Liver (tissue), 10 donors: ENCODE measurements at places on chromosomes 2 and 18.

DNA sequence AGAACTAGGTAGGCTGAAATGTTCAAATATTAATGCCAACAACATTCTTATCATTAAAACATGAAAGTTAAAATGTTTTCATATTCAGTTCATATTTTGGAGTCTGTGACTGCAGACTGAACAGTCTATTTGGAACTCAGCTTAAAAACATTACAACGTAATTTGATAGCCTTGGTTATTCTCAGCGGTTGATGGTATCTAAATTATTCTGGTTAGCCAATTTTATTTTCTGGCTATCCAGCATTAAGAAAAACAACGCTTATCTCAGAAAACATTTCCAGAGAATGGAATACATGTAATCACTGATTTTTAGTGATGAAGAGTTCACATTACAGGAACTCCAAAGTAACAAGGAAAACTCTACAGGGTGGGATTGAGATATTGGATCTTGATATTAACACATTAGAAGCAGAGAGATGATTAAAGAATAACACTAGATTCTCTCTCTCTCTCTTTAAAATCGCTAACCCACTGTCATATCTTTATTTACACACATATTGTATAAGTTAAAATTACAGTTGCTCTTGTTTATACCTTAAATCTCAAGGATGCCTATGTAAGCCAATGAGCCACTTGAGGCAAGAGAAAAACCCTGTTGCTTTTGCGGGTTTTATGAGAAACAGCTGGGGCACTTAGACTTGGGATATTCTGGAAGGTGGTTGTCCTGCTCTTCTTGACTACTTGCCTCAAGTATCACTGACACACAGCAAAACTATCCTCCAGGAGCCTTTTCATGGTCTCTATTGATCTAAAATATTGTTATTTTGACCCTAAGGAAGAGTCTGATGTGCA, 84.9 kb downstream of the ICOS start:
- no peaks in the 10 kb centered on the region for H3K27me3 ChIP-seq
- no peak overlapping the region for H3K27ac ChIP-seq
- H3K4me1 ChIP-seq: no peaks in the 10 kb centered on the region
- no peak overlapping the region for H3K4me3 ChIP-seq
- DNase-seq: no peak

GRCh38 chr18:48303883-48304282, 105.3 kb downstream of the ZBTB7C start:
- no peaks in the 10 kb centered on the region for H3K36me3 ChIP-seq
- H3K4me1 ChIP-seq: no peaks in the 10 kb centered on the region
- no peak overlapping the region for H3K27ac ChIP-seq
- no peak for DNase-seq

DNA sequence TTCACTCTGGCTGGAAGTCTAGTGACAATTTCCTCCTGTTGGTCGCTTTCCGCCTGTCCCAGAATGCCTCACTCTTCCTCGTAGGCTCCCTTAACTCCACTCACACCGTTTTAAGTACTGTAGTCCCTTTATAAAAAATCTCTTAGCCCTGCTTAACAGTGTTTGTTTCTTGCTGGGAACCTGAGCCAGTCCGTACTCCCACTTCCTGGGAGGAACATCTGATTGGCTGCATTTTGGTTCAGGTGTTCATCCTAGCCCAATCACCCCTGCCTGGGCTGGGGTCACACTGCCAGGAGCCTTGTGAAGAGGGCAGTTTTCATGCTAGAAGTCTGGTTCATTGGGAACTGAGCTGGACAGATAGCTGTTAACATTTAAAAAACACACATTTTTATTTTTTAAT, 25.6 kb upstream of the TOGARAM2 start:
- no peak for DNase-seq
- no peak overlapping the region for H3K4me3 ChIP-seq
- no peak overlapping the region for H3K27ac ChIP-seq

DNA sequence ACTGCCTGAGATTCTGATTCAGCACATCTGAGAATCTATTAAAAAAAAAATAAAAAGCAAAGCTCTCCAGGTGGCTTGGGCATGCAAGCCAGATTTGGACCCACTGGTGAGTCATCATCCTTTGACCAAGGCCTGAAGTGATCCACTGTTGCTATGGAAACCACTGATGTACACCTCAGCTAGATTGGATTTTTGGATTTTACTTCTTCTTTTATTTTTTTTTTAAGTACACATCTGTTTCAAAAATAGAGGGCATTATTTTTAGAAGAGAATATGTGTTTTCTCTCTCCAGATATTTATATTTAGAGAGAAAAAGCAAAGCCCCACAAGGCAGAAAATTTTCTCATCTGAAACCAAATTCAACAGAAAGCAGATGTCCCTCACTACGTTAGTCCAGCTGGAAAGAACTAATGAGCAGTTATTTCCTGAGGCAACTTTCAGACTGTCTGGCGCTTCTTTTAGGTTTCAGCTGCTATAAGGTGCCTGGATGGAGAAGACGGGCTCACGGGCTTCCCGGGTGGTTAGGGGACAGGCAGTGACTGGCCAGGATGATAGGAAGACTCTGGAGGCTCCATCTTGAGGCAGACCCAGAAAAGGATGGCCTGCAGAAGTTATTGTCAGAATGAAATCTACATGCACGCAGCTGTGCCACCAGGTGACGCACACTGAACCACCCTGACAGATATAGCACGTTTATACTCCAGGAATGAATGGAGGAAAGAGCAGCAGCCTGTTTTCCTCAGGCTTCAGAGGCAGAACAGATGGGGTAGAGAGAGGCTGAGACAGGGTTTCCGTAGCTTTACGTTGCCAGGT, 50.5 kb downstream of the MRPL35 start:
- no peak for DNase-seq
- no peak overlapping the region for H3K27ac ChIP-seq
- H3K36me3 ChIP-seq: no peaks in the 10 kb centered on the region
- H3K27me3 ChIP-seq: no peaks in the 10 kb centered on the region
- H3K4me3 ChIP-seq: no peak overlapping the region
- no peaks in the 10 kb centered on the region for H3K4me1 ChIP-seq

DNA sequence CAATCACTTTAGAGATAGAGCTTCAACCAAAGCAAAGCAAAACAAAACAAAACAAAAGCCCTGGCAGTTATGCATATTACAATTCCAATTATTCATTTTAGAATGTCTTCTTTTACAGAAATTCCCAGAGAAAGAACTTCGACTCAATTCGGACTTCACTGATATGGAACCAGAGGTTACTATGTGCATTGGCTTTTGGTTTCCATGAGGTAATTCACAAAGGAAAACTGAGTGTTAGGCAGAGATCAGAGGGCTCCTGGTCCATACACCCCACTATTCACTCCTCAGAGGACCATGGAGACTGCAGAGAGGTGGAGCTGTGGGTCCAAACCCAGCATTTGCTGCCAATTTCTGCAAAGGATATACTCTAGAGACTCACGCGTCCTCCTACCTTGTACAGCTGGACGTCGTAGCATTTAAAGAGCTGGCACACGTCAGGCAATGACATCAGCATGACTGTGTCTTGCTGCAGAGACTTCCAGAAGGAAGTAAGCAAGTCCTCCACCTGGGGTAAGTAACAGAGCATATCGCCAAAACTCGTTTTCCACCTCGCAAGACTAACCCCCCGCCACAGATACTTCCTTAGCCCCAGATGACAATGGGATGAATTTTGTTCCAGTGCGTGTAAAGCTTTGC, 31.3 kb upstream of the CREG2 start:
- H3K4me3 ChIP-seq: no peak overlapping the region
- no peaks in the 10 kb centered on the region for H3K4me1 ChIP-seq
- no peak overlapping the region for H3K27ac ChIP-seq
- no peaks in the 10 kb centered on the region for H3K27me3 ChIP-seq

DNA sequence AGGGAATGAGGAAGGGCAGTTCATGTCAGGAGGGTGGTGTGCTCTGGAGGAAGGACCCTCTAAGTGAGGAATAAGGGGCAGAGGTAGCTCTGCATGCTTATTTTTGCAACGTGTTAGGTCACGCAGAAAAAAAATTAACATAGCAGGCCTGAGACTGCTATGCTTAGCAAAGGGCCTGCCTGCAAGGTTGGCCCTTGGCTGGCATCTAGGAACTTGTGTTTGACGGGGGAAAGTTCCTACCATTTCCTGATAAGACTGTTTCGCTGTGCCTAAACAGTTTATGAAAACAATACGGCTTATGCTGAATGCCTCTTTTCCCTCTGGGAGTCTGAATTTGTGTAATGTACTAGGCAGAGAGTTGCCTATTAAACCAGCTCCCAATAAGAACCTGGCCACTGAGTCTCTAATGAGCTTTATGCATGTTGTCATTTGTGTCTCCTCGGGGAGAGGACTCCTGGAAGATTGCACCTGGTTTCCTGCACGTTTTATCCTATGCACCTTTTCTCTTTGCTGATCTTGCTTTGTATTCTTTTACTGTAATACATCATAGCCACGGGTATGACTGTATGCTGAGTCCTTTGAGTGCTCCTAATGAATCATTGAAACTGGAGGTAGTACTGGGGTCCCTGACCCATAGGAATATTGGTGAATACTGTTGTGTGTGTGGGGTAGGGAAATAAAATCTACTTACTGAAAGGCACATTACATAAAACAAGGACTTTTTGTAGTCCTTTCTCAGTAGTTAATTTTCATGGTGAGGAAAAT, 169.0 kb downstream of the PRPF40A start:
- DNase-seq: no peak
- H3K4me1 ChIP-seq: no peaks in the 10 kb centered on the region
- H3K4me3 ChIP-seq: no peak overlapping the region
- H3K36me3 ChIP-seq: no peaks in the 10 kb centered on the region
- H3K27ac ChIP-seq: no peak overlapping the region

DNA sequence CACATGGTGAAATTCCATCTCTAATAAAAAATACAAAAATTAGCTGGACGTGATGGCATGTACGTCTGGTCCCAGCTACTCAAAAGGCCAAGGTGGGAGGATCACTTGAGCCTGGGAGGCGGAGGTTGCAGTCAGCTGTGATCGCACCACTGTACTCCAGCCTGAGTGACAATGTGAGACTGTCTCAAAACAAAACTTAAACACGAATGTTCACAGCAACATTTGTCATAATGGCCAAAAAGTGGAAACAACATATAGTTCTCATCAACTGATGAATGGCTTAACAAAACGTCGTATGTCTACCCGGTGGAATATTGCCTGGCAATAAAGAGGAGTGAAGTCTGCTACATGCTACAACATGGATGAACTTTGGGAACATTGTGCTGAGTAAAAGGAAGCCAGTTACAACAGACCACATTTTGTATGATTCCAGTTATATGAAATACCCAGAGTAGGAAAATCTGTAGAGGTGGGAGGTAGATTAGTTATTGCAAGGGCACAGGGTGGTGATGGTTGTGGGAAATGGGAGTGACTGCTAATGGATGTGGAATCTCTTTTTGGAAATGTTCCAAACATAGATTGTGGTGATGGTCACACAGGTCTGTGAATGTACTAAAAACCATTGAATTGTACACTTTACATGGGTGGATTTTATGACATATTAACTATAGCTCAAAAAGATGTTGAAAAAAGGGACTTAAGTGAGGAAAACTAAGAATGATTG, 478.2 kb downstream of the PTPRM start:
- no peak overlapping the region for H3K27ac ChIP-seq
- H3K36me3 ChIP-seq: no peaks in the 10 kb centered on the region
- H3K4me3 ChIP-seq: no peak overlapping the region
- H3K27me3 ChIP-seq: no peaks in the 10 kb centered on the region
- no peak for DNase-seq

DNA sequence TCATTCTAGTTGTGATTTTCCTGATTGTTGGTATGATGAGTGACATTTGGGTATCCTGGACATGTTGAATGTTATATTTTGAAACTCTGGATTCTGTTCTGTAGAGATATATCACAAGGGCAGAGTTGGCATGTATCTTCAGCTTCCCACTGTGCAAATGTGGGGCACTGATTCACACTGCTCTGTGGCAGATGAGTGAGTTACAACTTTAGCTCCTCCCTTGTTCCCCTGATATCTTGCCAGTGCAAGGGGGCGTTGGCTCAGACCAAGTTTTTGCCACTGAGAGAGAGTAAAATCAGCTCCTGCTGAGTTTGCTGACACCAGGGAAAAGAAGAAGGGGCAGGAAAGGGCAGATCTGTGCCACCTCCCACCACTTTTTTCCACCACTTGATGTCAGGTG, 199.6 kb upstream of the MMADHC start:
- no peaks in the 10 kb centered on the region for H3K36me3 ChIP-seq
- DNase-seq: no peak
- H3K4me3 ChIP-seq: no peak overlapping the region
- H3K4me1 ChIP-seq: no peaks in the 10 kb centered on the region
- no peaks in the 10 kb centered on the region for H3K27me3 ChIP-seq

DNA sequence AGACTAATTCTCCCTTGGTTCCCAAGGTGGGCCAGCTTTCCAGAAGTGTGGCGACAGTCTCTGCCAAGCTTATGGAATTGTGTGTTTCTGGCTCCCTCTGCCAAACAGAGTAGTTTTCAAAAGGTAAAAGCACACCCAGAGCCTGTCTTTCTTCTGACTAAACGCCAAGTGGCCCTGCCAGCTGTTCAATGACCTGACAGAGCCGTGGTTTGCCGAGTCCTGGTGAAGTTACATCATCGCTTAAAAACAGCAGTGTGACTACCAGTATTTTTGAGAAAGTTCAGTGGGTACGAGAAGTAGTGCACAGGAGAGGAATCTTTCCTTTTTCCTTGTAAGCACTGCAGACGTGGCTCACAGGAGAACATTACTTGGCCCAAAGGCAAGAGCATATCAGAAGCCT, 1.9 kb downstream of the PER2 start:
- peaks cover 39% of the 10 kb centered on the region for H3K4me1 ChIP-seq
- no peaks in the 10 kb centered on the region for H3K36me3 ChIP-seq
- no peaks in the 10 kb centered on the region for H3K27me3 ChIP-seq
- peak overlapping the region; percentile 92 for H3K27ac ChIP-seq

DNA sequence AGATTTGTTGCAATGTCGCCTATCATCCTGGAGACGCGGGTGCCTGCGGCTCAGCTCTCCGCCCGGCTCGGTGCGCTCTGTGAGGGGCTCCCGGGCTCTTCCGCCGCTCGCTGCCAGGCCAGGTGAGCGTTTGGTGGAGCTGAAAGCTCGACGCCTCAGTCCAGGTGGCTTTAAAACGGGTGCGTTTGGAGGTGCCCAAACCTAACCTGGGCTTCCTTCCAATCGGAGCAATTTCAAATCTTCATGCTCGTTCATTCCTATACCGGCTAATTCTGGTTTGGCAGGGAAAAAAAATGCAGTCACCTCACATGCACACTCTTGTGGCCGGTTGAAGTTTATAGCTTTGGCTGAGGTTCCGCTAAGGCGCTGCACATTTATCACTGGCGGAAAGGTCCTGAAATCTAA, at the start of gene SLC16A14:
SLC16A14 (minus strand) TSS at position 274 of the 405 bp plus-strand sequence. CDS start 9,572 bp downstream, outside the sequence.
- H3K4me1 ChIP-seq: peaks cover 34% of the 10 kb centered on the region
- no peaks in the 10 kb centered on the region for H3K36me3 ChIP-seq
- H3K27me3 ChIP-seq: no peaks in the 10 kb centered on the region
- H3K4me3 ChIP-seq: peak within 1 kb of the TSS; percentile 56
- DNase-seq: no peak
